ENCODE measurements at places on chromosomes 11 and 22.

GRCh38 chr11:84243629-84244263, 957.6 kb upstream of the CCDC90B start:
- no peak for DNase-seq

- DNase-seq: no peak
Observed at GRCh38 chr22:26382782-26383181, 46.3 kb upstream of the ASPHD2 start.

DNA sequence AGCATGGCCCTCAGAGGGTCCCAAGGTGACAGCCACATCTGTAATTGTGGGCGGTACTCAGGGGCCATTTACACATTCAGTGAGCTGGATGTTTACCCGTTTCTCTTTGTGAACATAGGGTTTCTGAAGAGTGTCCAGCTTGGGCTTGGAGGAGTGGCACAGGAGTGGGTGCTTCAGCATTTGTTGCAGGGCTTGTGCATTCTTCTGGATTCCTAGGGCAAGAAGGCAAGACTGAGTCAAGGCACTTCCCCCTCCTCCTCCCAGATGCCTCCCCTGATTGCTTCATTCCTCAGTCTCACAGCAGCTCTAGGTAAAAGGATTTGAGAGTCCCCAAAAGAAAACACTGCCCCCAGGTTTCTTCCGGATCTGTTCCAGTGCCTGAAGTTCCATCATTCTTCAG, 95.4 kb downstream of the RNF169 start:
- no peak for DNase-seq

DNA sequence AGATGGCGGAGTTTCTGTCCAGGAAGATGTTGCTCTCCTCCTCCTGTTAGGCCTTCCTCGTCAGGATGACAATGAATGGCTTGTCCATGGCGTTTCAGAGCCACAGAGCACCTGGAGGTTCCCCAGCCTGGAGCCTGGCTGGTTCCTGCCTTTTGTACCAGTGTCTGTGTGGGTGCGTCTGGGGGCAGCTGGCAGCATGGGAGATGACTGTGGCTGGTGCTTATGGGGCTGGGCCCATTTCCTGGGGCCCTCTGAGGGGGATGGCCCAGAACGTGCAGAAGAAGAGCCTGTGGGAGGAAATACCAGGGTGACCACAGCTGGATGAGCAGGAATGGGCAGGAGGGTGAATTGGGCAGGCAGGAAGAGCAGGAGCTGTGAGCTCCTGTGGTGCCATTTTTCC, 6.7 kb downstream of the SLC37A2 start:
- peak; percentile 35 for DNase-seq

DNA sequence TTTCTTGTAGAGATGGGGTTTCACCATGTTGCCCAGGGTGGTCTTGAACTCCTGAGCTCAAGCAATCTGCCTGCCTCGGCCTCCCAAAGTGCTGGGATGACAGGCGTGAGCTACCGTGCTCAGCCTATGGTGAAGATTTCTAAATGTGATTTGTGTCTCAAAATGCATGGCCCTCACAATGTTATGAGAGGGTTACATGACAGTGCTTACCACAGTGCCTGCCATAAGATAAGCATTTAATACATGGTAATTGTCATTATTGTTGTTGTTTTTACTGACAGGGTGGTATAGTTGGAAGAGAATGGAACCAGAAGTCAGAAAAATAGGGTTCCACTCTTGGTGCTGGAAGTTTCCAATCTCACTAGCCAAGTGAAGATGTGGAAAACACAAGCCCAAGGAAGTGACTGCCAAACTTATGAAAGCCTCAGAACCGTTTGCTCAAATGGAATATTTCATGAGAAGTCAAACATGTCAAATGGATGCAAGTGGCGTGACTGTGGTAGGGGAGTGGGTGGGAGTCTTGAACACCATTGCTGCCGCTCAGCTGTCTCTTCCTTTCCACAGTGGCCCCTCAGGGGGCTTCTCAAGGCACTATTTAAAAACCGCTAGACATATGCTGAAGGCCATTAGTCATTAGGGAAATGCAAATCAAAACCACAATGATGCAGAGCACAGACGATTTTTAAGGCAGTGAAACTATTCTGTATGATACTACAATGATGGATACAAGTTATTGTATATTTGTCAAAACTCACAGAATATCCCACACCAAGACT, 29.1 kb upstream of the LMO2 start:
- DNase-seq: no peak

GRCh38 chr11:44065161-44065661, 859 bp upstream of the ACCS start:
- DNase-seq: no peak

DNA sequence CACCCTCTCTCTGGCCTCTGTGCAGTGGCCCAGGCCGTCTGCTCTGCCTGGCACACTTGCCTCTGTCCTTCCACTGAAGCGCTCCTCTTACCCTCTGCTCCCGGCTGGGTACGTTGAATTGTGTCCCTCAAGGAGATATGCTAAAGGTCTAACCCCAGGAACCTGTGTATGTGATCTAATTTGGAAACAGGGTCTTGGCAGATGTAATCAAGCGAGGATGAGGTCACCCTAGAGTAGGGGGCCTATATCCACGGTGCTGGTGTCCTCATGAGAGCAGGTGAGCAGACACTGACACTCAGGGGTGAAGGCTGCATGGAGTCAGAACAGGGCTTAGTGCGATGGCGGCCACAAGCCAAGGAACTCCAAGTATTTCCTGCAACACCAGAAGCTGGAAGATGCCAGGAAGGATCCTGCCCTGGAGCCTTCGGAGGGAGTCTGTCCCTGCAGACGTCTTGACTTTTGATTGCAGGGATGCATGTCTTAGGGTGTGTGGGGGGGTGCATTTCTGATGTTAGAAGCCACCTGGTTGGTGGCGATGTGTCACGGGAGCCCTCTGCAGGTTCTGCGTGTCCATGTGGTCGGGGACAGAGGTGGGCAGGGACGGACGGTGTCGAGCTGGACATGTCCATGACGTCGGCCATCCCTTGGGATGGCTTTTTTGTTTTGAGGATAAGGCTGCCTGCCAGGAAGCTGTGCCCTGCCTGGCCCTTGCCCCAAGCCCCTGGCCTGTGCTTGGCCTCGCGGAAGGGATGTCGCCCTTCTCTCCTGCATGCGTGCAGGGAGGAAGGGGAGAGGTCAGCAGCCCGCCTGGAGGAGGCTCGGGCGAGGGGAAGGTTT, 68.6 kb downstream of the LRP5 start:
- no peak for DNase-seq

DNA sequence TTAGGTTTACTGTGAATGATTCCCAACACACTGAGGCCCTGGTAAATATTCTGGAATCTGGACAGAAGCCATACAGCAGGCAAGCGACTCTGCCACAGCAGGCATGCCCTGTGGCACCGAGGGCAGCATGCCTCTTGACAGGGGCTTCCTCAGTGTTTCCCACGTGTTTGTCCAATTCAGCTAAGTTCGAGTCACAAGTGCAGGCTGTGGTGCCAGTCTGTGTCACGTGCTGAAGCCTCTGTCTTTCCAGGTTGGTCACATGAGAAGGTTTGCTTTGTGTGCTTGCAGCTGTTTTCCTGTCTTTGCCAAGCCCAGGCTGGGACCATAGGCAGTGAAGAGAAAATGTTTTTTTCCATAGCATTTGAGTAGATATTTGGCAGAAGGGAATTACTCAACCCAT, 2.4 kb upstream of the PPFIBP2 start:
- DNase-seq: no peak

GRCh38 chr22:42720263-42721044, at the start of gene A4GALT:
Gene A4GALT, minus strand, starts transcription at chr22:42720870. Its CDS starts 26,919 bp downstream, at chr22:42693951.
- DNase-seq: no peak

DNA sequence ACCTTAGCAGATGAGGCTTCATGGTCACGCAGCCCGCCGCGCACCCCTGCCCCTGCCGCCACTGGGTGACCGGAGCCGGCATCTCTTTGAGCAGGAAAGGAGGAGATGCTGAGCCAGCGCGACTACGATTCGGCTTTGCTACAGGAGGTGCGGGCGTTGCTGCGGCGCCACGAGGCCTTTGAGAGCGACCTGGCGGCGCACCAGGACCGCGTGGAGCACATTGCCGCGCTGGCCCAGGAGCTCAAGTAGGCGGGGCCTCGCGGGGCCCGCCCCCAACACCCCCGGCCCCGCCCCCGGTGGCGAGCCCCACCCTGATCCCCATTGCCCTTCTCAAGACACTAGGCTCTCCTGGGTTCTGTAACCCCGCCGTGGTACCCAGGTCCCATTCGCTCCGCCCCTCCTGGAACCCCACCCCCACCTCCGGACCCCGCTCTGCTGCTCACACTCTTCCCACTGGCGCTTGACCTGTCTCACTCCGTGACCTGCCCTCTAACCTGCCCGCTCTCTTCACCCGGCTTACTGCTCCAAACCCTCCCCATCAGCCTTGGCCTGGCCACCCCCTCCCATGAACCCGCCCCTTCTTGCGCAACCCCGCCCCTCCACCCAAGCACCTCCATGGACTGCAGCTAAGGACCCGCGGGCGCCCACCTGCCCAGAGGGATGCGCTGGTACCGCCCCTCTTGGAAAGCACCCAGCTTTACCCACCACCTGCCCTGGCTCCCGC, 9.1 kb downstream of the CTSF start:
- DNase-seq: no peak

- no peak for DNase-seq
Observed at GRCh38 chr22:37123649-37124048, 14.1 kb upstream of the TMPRSS6 start.

DNA sequence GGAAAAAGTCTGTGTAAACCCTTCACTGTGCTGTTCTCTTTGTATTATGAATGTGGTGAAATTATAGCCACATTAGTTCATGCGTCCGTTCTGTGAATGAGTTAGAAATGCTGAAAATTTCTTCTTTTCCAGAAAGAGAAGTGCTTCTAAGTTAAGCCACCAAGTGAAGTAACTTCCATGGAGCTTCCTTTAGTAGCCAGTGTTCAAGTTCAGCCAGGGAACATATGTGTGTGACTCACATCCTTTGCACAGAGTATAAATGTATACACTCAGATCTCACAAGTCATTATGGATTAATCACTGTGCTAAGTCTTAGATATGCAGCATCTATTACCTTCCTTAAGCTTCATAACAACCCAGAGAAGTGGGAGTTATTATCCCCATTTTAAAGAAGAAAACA, 3.1 kb upstream of the MMP8 start:
- peak; percentile 2 for DNase-seq

GRCh38 chr11:35747668-35748067, 85.1 kb downstream of the TRIM44 start:
- DNase-seq: no peak

DNA sequence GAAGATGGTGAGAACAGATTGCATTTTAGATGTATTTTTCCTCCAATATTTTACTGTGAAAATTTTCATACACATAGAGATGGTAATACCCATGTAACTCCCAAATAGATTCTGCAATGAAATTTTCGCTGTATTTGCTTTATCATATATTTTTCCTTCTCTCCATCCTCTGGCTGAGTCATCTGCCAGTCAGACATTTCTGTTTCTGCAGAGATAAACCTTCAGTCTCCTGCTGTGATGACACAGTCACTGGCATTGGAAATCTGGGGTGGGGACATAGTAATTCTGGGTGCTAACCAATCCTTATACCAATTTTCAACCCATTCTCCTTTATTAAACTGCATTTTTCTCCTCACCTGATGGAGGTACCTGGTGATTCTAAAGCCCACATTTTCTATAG, 33.7 kb downstream of the SVIP start:
- peak; percentile 52 for DNase-seq

GRCh38 chr11:3340025-3340424, 38.9 kb downstream of the ZNF195 start:
- DNase-seq: peak; percentile 79

GRCh38 chr22:24772493-24773220, 1.9 kb downstream of the PIWIL3 start:
- peak; percentile 24 for DNase-seq

DNA sequence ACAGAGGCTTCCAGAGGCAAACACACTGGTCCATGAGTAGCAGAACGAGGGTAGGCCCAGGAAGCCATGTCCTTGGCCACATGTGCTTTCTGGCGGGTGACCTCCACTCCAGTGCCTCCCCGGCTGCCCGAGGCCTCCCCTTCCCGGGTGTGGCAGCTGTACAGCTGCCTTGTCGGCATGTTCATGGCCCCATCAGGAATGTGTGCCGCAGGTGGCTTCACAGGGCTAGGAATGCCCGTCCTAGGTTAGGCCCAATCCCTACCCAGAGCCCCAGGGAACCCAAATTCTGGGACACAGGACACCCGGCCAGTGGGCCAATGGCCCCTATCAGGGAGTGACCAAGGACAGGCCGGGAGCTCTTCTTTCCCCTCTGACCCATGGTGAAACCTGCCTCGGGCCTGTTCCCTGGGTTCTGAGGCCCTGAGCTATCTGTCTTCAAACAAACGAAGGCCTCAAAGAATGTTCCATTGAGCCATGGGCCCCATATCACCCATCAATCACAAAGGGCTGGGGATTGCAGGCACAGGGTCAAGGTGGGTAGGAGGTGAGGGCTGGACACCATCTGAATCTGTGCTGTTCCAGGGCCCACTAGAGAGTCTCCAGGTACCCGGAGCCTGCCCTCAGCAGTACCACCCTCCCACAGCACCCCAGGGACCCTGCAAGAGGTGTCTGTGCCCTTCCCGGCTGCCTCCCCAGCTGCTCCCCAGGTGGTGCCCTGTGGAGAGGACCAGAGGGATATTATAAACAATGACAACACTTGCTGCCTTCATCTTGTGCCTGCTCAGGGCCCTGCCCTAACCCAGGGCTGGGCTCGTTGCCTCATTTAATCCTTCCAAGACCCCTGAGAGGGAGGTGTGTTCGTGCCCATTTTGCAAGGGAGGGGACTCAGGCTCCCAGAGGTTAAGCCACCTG, 4.0 kb upstream of the CDKN1C start:
- no peak for DNase-seq

GRCh38 chr11:128720522-128720985, 26.7 kb downstream of the FLI1 start:
- DNase-seq: no peak

- DNase-seq: no peak
Observed at GRCh38 chr22:47275605-47276449, 513.4 kb downstream of the TBC1D22A start.

GRCh38 chr11:9397746-9398680, 13.6 kb downstream of the IPO7 start:
- DNase-seq: no peak

- DNase-seq: no peak
Observed at GRCh38 chr22:42814215-42814614, 42.9 kb downstream of the ARFGAP3 start.

GRCh38 chr11:124763156-124763947, 1.3 kb upstream of the ESAM start:
- peak; percentile 21 for DNase-seq

Measured in A172 (cell line).